ENCODE measurements at places on chromosomes 5 and 9.

DNA sequence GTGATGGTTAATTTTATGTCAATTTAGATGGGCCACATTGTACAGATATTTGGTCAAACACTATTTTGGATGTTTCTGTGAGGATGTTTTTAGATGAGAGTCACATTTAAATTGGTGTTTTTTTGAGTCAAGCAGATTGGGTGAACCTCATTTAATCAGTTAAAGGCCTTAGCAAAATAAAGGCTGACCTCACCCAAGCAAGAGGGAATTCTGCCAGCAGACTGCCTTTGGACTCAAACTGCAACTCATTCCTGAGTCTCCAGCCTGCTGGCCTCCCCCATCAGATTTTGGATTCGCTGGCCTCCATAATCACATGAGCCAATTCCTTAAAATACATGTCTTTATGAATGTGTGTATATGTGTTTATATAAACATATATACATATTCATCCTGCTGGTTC lies 282.7 kb upstream of the POU5F2 start:
- peak; percentile 40 for DNase-seq

DNA sequence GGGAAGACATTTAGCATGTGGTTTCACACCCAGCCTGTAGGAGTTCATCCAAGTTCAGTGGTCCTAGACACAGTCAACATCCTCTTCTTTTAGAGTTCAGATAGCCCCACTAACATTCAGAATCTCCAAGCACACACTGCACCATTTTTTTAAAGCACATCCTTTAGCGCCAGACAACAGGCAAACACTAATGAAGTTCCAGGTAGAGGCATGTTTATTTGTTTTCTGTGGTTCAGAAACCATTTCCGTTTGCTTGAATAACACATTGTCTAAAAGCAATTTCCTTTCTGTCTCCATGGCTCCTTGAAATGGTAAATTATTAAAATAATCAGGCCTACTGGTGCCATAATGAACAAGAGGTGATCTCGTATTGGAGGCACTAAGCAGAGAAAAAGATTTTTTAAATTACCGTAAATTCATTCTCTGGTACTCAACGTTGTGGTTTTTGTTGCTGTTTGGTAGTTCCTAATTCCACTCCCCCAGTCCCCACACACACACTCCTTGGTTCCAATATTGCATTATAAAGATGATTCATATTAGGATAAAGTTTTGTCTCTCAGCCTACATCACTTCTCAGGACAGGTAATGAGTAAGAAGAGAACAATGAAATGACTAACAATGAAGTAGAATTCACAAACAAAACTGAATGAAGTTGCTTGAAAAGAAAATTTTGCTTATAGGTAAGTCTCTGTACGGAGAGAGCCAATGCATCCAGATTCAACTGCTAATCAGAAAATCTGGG lies 153.1 kb downstream of the PCSK1 start:
- no peak for DNase-seq

GRCh38 chr5:112485934-112486355 lies 66.9 kb upstream of the EPB41L4A start:
- DNase-seq, result no peak

- DNase-seq, result no peak
Observed at GRCh38 chr5:173554989-173555705, 61.3 kb downstream of the BOD1 start.

DNA sequence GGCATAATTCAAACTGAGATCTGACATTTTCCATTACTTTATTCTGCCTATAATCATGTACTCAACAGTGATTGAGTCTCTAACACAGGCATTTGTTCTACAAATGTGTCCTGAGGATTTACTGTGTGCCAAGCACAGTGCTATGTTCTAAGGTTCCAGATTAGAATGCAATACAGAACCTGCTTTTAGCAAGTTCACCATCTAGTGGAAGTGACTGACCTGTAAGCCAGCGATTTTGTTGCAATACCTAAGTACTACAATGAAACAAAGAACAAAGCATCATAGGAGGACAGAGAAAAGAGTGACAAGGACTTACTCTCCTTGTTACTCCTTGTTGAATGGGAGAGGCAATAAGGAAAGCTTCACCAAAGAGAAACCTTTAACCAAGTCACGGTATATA lies 348.1 kb downstream of the ELAVL2 start:
- no peak for DNase-seq

GRCh38 chr5:116788851-116789403 lies 214.3 kb upstream of the SEMA6A start:
- no peak for DNase-seq

GRCh38 chr9:13939134-13939533 lies 374.8 kb downstream of the NFIB start:
- DNase-seq, result peak; percentile 93

DNA sequence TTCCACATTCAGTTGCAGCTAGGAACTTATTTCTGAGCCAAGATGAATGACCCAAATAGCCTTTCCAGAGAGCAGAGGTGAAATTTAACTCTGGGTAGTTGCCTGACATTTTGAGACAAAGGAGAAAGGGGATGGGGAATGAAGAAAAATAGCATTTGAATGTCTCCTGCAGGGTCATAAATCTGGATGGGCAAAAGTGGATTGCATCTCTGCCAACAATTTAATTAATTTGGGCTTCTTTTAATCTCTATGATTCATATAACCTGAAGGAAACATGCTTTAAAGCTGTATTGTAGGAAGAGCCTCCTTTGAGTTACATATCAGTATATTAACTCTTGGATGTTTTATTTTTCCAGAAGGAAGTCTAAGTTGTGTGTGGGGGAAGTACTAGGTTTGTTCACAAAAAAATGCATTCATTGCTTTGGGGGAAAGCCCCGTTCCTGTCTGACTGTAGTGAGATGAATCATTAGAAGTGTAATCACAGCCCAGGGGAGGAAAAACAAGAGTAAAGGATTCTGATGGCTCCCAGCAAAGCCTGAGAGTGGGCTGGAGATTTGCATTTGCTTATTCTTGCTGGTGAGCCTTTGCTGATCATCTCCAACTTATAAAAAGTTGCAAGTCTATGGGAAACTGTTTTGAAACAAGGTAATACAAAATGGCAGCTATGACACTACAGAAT lies 133.0 kb upstream of the IQGAP2 start:
- no peak for DNase-seq

GRCh38 chr9:130008538-130008937 lies 34.5 kb downstream of the FNBP1 start:
- DNase-seq, result no peak

GRCh38 chr5:143205883-143206195 lies 197.6 kb downstream of the NR3C1 start:
- no peak for DNase-seq

DNA sequence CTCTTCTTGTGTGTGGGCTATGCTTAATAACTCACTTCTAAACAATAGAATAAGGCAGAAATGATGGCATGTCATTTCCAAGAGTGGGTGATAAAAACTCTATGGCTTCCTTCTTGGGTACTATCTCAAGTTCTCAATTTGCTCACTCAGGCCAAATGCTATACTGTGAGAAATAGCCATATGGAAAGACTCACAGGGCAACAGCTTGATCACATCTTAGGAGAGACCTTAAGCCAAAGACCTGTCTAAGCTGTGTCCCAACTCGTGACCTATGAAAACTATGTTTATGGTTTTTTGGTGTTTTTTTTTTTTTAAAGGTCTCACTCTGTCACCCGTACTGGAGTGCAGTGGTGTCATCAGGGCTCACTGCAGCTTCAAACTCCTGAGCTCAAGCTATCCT lies 2.1 kb upstream of the UIMC1 start:
- DNase-seq, result no peak

DNA sequence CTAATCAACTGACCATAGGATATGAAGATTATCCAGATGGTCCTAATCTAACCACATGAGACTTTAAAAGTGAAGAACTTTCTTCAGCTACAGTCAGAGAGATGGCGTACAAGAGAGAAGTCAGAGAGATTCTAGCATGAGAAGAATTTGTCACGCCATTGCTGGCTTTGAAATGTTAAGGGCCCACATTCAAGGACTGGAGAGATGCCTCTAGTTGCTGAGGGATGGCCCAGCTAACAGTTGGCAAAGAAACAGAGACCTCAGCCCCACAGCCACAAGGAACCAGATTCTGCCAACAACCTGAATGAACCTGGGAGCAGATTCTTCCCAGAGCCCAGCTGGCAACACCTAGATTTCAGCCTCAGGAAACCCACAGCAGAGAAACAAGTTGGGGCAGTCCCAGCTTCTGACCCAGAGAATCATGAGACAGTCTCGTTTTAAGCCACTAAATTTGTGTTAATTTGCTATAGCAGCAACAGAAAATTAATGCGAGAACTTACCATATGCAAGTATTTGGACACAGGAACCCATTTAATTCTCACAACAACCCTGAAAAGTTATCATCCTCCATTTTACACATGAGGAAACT lies 132.0 kb downstream of the MLLT3 start:
- DNase-seq, result no peak

DNA sequence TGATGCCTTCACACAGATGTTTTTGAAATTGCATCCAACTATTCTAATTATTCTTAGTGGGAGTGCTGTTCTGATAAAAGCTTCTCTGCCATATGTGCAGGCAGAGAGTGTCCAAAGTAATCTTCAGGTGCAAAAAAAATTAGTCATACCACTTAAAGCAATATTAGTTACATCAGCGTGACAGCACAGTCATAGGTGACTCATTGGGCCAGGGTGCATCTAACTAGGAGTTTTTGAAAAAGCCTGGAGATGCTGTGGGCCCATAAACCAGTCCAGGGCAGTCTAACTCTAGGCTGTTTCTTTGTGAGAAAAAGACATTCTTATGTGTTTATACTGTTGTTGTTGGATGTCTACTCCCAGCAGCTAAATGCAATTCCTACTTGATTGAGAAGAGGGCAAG lies 33.0 kb upstream of the C6 start:
- DNase-seq, result peak; percentile 44

GRCh38 chr5:176781638-176782570 lies 28.5 kb upstream of the UNC5A start:
- no peak for DNase-seq

- DNase-seq, result peak; percentile 11
Observed at GRCh38 chr5:28234356-28234968, 1196.1 kb upstream of the CDH9 start.

- DNase-seq, result peak; percentile 49
Observed at GRCh38 chr5:9479361-9479760, 66.5 kb downstream of the SEMA5A start.

DNA sequence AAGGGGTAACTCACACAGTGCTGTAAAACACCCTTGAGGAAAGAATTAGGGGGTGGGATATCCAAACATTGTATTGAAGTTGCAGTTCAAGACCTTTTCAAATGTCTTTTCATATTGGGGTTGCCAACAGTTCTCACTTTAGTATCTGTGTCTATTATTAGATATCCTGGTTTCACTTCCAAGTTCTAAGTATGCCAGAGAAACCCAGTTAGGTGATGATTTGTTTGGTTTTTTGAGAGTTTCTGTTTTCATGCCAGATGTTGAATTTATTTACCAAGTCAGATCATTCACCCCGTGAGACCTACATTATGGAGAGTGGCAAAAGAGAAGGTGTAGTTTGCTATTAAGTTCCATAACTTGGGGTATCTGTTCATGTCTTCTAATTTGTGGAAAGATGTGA lies 64.5 kb downstream of the C9orf152 start:
- DNase-seq, result no peak

DNA sequence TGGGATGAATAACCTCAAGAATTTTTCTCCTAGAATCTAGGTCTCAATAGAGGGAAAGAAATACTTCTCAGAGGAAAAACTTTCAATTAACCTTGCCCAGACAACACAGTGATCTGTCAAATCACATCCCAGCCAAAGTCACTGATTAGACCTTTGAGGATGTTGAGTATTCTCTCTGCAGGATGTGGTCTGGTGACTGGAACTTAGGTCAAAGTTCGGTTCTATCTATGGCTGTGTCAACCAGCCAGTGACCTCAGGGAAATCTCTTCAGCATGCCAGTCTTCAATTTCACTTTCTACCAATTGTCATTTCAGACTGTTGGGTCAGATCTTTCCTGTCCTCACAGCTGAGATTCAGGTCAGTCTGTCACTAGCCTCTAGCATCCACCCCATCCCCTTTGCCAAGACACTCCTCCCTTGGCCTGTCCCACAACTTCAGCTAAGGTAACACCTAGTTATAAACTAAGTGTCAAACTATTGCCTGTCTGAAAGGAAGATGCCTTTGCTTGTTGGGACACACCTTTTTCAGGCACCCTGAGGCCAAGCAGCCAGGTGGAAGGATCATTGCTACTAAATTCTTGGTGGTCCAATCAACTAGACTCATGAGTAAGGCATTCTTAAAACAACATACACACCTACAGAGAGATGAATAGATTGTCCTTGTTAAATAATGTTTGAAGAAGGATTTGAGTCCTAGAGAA lies 156.3 kb upstream of the FST start:
- no peak for DNase-seq

DNA sequence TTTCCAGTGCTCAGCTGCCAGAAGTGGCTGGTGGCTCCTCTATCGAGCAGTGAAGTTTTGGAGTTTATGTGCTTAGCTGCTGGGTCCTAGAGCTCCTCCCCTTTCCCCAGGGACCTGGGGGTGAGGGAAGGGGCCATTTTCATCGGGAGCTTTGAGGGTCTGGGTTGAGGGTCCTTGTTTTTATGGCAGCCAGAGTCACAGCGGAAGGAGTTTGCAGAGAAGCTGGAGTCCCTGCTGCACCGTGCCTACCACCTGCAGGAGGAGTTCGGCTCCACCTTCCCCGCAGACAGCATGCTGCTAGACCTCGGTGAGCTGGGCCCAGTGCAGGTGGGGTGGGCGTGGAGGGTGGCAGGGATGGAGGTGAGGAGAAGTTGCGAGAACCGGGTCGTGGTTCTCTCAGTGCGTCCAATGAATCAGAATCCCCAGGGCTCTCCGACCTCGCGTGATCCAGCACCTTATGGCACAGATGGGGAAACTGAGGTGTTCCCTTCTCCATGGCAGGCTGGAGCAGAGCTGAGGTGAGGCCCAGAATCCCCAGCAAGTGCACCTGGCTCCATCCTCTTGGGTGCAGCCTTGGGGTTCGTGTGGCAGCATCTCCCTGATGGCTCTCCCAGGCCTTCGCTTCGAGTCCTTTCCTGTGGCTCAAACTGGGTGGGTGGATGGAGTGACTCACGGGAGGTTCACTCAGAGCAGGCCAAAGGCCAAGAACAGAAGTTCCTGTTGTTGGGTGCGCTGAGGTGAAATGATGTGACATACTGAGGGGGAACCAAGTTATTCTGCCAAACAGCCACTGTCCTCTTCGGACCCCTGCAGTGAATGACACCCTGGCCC lies 21.7 kb upstream of the DOLPP1 start:
- DNase-seq, result no peak

- no peak for DNase-seq
Observed at GRCh38 chr5:43078956-43079355, 38.8 kb upstream of the ANXA2R start.

All from stromal cell of bone marrow (primary cell).